Cortex of kidney (tissue), 1 donor: ENCODE measurements at places on chromosomes 5 and 9.

DNA sequence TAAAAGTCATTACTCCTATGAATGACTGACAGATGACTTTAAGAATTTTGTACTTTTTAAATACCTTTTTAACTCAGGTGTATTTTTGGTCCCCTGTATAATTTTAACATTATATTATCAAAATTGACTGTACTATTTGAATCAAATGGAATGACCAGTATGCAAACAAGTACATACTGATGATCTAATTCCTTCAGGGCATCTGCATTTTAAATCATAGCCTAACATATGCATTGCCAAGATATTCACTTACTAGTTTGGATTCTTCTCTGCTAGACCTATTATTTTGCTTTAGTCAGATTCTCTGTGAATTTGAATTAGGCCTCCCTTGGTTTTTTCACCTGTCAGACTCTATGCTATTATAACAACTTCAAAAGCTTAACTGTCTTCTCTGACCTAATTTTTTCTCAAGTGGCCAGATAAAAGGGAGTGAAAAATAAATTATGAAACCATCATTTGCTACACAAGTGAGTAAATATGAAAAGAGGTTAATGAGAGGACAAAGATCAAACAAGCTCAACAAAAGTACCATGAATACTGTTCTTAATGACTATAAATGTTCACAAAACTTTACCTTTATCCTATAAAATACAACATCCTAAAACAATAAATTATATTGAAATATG is 1505.2 kb upstream of the CDH9 start:
- DNase-seq, result no peak

- no peak for DNase-seq
Measured at GRCh38 chr5:140595538-140596300, 31.1 kb downstream of the SLC35A4 start.

- DNase-seq, result no peak
Measured at GRCh38 chr5:151868451-151868850, 56.2 kb downstream of the GLRA1 start.

GRCh38 chr5:38739011-38739704 is 106.7 kb upstream of the OSMR start:
- no peak for DNase-seq

DNA sequence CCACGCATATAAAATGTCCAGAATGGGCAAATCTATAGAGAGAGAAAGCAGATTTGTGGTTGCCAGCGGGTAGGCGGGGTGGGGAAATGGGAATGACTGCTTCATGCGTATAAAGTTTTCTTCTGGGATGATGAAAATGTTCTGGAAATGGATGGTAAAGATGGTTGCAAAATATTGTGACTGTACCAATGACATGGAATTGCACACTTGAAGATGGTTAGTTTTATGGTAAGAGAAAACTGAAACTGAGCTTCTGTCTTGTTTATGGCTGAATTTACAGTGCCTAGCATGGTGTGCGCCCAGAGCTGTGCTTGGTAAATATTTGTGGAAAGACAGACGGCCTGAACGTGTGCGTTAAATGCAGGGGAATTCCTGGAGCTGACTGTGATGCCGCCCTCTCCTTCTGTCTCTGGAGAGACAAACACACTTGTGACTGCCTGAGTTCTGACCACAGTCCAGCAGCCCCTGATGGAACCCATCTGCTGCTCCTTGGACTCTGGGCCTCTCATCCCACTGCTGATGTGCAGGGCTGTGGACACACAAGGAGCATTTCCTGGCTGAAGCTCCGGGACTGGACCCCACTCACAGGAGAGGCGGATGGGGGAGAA is 8.6 kb upstream of the PTGES start:
- DNase-seq, result no peak

DNA sequence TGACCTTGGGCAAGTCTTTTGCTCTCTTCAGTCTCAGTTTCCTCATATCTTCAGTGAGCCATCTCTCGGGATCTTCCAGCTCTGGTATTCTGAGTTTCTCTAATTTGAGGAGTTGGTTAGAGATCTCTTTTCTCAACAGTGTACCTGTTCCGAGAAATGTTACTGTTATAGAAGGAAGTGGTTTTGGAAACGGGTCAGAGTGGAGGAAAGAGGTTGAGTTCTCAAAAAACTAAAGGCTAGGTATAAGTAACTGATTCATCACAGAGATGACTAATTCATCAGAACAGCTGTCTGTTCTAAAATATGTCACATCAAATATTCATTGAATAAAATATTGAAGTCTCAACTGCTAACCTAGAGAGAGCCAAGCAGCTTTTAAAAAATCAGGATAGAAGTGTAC is 106.6 kb downstream of the PALM2AKAP2 start:
- no peak for DNase-seq

DNA sequence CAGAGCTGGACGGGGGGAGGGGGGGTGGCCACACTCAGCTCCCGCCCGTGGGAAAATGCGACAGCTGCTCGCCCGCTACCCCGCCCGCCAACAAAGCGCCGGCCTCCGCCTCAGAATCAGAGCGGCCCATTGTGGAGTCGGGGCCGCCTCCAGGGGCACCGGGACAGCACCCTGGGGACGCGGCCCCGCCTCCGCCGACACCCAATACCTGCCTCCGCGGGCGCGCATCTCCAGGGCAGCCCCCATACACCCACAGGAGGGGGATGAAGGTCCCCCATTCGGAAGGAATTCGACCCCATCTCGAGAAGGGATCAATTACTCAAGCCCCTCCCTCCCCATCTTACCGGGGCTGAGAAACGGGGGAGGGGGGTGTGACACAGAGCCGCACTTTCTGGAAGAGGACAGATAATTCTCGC is 1.3 kb downstream of the NOTCH1 start:
- DNase-seq, result no peak

GRCh38 chr9:122367065-122367464 is 3.8 kb upstream of the PTGS1 start:
- no peak for DNase-seq

DNA sequence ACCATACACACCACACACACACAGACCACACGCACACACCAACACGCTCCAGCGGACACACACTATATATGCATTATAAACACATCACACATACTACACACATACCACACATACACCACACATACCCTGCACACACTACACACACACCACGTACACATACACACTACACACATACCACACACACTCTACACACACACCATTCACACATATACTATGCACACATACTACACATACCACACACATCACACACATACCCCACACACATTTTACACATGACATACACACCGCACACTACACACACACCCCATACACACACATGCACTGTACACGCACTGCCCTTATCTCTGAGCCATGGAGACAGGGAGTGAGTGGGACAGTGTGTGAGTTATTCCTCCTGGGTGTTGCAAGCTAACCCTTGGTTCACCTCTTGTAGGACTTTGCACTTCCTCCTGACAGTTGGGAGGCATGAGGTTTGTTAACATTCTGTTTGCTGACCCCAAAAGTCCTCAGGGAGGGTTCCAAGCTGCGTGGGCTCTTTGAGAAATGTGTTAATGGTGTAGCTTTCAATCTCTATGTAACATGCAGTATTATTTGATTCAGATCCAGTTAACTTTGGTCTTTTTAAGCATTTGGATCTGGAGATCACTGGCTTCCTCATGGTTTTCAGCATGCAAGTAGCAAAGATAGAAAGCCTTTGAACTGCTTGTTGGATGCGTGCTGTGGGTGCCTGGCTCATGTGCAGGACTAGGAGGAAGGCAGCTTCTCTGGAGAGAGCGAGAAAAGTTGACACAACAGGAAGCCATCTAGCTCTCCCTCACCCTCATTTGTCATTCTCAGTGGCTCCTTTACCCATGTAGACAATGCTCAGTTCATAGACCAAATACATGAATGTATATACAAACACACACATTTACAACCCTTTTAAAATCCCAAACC is 13.7 kb downstream of the IL31RA start:
- no peak for DNase-seq

DNA sequence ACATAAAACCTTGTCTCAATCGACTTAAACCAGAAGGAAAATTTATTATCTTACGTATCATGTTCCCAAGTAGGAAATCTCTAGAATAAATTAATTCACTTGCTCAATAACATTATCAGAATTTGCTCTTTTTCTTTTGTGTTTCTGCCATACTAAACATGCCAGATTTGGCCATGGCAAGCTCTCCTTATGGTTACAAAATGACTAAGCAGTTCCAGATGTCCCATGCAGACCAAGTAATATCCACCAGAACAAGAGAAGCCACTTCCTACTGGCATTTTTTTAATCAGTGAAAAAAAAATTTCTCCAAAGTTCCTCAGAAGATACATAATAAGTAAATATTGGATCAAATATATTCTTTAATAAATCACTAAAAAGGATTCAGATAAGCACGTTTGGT is 25.2 kb upstream of the ADAMTS6 start:
- no peak for DNase-seq

GRCh38 chr5:112965733-112966306 is 10.8 kb upstream of the DCP2 start:
- DNase-seq, result no peak

GRCh38 chr5:160155017-160155750 is 35.9 kb upstream of the PWWP2A start:
- no peak for DNase-seq

- no peak for DNase-seq
Measured at GRCh38 chr9:124345751-124346281, 69.4 kb downstream of the PSMB7 start.

DNA sequence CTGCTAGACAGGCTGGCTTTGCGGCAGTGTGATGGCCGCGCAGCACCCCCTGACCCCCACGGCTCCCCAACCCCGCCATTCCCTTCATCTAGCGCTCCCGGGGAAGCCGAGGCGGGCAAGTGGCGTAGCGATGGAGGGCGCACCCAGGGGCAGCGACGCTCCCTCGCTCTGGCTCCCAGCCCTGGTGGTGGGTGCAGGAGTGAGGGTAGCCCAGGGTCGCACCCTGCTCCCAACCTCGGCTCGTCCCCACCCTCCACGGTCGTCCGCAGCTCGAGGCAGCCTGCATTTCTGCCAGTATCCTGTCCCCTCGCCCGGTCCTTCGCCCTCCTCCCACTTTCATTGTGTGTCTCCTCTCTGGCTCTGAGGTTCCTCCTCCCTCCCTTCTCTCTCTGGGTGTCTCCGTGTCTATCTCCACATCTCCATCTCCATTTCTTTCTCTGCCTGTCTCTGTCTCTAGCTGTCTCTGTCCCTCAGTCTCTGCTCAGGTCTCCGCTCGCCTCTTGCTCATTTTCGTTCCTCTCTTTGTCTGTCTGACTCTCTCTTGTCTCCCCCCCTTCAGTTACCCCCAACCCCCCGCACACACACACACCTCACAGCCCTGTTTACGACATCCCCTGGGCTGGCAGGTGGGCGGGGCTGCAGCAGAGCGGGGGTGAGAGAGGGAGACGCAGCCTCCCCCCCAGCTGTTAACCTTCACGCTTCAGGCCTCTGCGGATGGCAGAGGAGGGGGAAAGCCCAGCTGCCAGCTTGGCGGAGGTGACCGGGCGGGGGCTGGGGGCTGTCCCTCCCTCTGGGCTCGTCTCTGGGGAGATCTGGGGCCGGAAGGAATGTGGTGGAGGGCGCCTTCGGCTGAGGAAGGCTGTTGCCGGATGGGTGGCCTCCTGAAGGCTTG is 48.7 kb upstream of the PSD2 start:
- DNase-seq, result no peak

DNA sequence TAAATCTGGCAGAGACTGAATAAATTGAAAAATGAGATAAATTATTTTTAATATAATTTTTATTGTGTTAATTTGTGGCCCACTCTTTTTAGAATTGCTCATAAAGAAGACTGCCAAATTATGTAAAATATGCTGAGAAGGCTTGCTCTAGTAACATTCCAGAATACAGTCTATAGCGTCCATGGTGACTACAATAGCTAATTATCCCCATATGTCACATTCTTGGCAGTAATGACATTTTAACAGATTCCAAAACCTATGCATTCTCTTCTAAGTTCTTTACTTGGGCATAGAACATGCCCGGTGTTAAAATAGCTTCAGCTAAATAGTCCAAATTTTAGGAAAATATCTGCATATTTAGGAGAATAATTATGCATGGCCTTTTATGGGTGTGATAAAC is 697.0 kb upstream of the SEMA6A start:
- no peak for DNase-seq

GRCh38 chr5:97936231-97936630 is 753.2 kb upstream of the RIOK2 start:
- no peak for DNase-seq

DNA sequence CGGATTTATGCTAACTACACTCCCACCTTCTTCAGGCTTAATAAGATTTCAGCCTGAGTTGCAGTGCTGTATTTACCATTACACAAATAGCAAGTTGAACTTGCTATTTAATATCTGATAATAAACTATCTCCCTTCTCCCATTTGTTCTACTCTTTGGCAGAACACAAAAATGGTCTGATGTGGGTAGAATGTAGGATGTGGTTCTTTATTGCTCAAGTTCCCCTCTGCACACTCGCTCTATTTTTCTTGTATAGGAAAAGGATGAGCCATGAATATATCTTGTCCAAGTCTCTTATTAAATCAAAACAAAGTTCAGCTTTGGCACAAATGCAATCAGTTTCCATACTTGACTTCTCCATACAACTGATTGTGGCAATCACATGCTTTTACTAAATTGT is 37.2 kb upstream of the KIF2A start:
- no peak for DNase-seq

- DNase-seq, result no peak
Measured at GRCh38 chr9:136625101-136626065, 37.3 kb upstream of the EGFL7 start.

GRCh38 chr9:27247756-27248155 is 49.2 kb downstream of the EQTN start:
- DNase-seq, result no peak

GRCh38 chr5:173327948-173328843 is at the start of gene STC2:
Gene STC2 (minus strand): TSS chr5:173328414. CDS start chr5:173328193, 221 bp downstream.
- no peak for DNase-seq

- DNase-seq, result no peak
Measured at GRCh38 chr9:128191406-128192046, at the start of gene CIZ1. Gene CIZ1 (minus strand): TSS chr9:128191572. CDS start chr9:128190857, 715 bp downstream.

DNA sequence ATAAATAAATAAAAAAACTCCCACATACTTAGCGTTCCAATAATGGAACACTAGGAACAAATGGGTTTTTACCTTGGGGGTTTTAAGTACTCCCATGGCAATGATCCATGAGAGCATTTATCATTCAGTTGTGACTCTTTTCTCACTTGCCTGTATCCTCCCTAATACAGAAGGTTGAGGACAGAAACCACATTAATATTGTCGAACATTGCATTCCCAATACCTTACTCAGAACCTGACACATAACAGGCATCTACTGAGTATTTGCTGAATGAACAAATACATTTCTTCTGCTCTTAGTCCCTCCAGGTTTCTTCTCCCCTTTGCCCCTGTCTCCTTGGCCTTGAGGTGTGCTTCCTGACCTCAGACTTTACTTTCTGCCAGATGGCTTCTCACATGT is 175.9 kb downstream of the CEMIP2 start:
- DNase-seq, result no peak
